GM04504 (cell line): ENCODE measurements at places on chromosomes 3 and 15.

DNA sequence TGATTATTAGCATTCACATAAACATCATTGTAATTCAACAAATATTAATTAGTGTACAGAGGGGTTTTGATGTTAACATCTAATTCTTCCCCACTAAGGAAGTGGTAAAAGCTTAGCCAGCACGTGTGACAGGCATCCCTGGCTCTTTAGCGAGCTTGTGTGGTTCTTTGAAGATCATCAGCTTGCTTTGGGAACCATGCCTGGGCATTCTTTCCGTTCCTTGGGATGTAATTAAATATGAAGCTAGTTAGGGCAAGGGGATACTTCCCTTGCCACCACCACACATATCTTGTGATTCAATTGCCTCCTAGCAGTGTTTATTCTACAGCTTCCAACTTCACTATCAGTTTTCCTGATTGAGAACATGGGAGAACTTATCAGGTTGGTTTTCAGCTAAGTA is 246.5 kb downstream of the MYRIP start:
- no peak for DNase-seq

GRCh38 chr15:76058714-76059319 is 968 bp upstream of the TMEM266 start:
- DNase-seq, result no peak

DNA sequence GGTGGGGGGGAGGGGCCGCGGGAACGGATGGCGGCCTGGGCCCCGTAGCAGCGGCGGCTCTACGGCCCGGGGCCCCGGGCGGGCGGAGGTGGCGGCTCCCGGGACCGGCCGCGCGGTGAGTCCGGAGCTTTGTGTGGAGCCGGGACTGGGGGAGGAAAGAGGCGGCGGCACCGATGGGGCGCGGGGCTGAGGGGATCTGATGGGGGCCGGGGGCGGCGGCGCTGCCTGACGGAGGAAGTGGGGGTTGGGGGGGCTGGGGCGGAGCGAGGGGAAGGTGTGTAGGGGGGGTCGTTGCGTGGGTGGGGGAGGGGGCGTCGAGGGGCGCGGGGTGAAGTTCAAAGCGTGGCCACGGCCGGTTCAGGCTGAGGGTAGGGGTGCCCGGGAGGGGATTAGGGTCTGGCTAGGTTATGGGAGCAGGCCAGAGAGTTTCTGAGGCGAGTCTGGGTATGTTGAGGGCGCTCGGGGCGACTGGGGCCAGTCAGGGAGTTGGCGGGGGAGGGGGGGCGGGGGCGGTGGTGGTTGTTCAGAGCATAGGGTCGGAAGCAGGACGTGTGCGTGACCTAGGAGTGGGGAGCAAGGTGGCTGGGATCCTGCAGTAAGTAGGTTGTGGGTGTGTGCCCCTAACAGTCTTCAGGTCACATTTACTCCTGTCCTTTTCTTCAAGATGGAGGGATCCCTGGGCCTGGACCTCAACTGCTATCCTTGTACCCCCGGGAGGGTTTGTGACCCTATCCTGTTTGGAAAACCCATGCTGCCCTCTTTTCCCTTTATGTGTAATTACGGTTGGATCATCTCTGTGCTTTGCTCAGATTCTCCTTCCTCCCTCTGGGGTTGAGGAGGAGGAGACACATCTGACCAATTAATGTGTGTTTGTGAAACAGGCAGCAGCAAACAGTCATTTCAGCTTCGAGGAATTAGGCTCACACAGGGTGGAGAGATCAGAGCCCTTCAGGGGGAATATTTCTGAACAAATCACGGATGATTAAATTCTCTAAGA is 644 bp downstream of the ZNF609 start:
- DNase-seq, result peak; percentile 71

GRCh38 chr3:127134466-127134865 is 58.5 kb upstream of the PRR23E start:
- no peak for DNase-seq
